ENCODE measurements at places on chromosomes 4 and X. TPM values are rescaled to one million over a fixed set of nuclear protein-coding genes. Genes with fewer than 3 reads are reported as not detected.

GRCh38 chr4:108941904-108942430, 179.1 kb upstream of the ETNPPL start:
- H3K27ac ChIP-seq, result no peak overlapping the region
- H3K36me3 ChIP-seq, result no peaks in the 10 kb centered on the region
- no peaks in the 10 kb centered on the region for H3K27me3 ChIP-seq
- H3K4me1 ChIP-seq, result no peaks in the 10 kb centered on the region

The HMGN5 gene
- 5.2 TPM for total RNA-seq

- H3K27me3 ChIP-seq, result no peaks in the 10 kb centered on the region
- H3K4me3 ChIP-seq, result no peak overlapping the region
- no peak overlapping the region for H3K27ac ChIP-seq
- DNase-seq, result no peak
Measured at GRCh38 chr4:95219109-95219508, 329.7 kb downstream of the UNC5C start.

The SSX2 gene
- total RNA-seq, result 0.39 TPM

- no peak for DNase-seq
- no peaks in the 10 kb centered on the region for H3K4me1 ChIP-seq
- H3K27ac ChIP-seq, result no peak overlapping the region
- no peaks in the 10 kb centered on the region for H3K27me3 ChIP-seq
Measured at GRCh38 chrX:70244881-70245280, 10.4 kb downstream of the AWAT1 start.

GRCh38 chrX:20594985-20595384, 328.3 kb upstream of the RPS6KA3 start:
- no peaks in the 10 kb centered on the region for H3K27me3 ChIP-seq
- peak; percentile 59 for DNase-seq
- H3K4me3 ChIP-seq, result no peak overlapping the region
- no peaks in the 10 kb centered on the region for H3K36me3 ChIP-seq
- no peaks in the 10 kb centered on the region for H3K4me1 ChIP-seq

DNA sequence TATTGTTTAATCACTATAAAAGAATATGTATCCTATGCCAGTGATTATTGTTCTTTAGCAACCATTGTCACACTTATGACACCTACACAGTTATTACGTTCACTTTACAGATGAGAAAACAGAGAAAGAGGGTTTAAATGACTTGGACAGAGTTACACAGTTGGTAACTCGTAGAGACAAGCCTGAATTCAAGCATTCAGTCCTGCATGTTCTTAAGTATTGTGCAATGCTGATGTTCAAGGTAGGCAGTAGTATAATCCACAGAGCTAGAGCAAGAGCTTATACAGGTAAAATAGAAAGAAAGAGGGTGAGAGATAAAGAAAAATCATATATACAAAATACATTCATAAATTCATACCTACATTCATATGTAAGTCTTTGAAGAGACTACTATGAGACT, 249.8 kb upstream of the ANXA10 start:
- DNase-seq, result no peak
- no peaks in the 10 kb centered on the region for H3K27me3 ChIP-seq
- H3K36me3 ChIP-seq, result no peaks in the 10 kb centered on the region
- H3K4me3 ChIP-seq, result no peak overlapping the region
- H3K27ac ChIP-seq, result no peak overlapping the region
- H3K4me1 ChIP-seq, result no peaks in the 10 kb centered on the region

DNA sequence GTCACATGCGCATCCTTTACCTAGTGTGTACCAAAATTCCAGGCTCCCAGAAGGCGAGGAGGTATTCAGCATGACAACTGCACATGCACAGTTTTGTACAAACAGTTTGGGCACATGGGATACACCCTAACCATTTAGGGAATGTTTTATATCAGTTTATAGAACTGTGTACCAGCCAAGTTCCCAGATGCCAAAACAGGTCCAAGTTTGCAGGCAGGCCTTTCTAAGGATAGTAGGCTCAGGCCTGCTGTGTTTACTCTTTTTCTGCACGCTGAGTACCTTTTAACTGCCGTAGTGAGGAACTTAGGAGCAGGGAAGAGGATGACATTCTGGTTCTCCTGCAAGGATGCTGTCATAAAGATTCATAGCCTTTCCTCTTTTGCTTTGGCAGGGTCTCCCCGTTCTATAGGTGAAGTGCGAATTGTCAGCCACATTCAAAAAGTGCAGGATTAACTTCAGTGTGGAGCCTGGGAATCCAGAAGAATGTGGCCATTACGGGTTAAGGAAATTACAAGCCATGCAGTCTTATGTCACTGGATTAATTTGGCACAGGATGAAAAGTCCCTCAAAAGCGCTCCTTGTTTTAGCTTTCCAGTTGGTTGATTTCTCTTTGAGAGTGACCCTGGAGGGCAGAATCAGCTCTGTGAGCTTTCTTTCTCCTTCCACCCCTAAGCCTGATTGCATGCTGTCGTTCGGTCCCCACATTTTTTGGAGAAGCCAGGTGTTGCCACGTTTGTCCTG, 259.8 kb downstream of the ARHGAP10 start:
- H3K36me3 ChIP-seq, result no peaks in the 10 kb centered on the region
- H3K4me1 ChIP-seq, result peaks cover 33% of the 10 kb centered on the region
- no peak for DNase-seq
- H3K27me3 ChIP-seq, result no peaks in the 10 kb centered on the region
- H3K4me3 ChIP-seq, result no peak overlapping the region

DNA sequence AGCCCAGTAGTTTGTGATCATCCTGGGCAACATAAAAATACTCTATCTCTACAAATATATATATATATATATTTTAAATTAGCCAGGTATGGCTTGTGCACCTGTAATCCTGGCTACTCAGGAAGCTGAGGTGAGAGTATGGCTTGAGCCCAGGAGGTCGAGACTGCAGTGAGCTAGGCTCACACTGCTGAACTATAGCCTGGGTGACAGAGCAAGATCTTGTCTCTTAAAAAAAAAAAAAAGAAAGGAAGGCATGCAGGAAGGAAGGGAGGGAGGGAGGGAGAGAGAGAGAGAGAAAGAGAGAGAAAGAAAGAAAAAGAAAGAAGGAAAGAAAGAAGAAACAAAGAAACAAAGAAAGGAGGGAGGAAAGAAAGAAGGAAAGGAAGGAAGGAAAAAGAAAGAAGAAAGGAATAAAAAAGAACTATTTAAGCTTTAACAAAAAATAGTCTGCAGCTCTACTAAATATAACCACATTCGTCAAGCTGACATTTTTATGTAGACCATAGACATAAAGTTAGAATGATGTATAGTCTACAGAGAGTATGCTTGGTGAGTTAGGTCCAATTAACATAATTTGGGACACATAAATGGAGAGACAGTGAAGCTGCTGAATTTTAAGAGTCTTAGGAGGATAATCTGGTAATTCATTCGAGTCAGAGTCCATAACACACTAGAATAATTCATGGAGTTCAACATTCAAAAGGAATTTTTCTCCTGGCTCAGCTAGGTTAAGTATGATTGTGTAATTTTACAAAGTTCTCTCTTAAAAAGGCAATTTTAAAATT, 111.9 kb downstream of the GLRA3 start:
- no peaks in the 10 kb centered on the region for H3K27me3 ChIP-seq
- no peaks in the 10 kb centered on the region for H3K36me3 ChIP-seq
- H3K4me1 ChIP-seq, result peaks cover 15% of the 10 kb centered on the region
- H3K4me3 ChIP-seq, result no peak overlapping the region

The SLC26A1 gene
- total RNA-seq, result 0.10 TPM

- peak overlapping the region; percentile 91 for H3K27ac ChIP-seq
- no peaks in the 10 kb centered on the region for H3K27me3 ChIP-seq
- H3K36me3 ChIP-seq, result no peaks in the 10 kb centered on the region
- H3K4me1 ChIP-seq, result peaks cover 86% of the 10 kb centered on the region
Measured at GRCh38 chr4:143355540-143356217, 19.0 kb downstream of the GAB1 start.

The FRAS1 gene
- 111 TPM for total RNA-seq

- DNase-seq, result peak; percentile 32
- no peak overlapping the region for H3K4me3 ChIP-seq
- no peak overlapping the region for H3K27ac ChIP-seq
- no peaks in the 10 kb centered on the region for H3K36me3 ChIP-seq
- no peaks in the 10 kb centered on the region for H3K4me1 ChIP-seq
Measured at GRCh38 chrX:104309169-104309568, 54.4 kb upstream of the ESX1 start.

The TMPRSS11B gene
- not detected for total RNA-seq

DNA sequence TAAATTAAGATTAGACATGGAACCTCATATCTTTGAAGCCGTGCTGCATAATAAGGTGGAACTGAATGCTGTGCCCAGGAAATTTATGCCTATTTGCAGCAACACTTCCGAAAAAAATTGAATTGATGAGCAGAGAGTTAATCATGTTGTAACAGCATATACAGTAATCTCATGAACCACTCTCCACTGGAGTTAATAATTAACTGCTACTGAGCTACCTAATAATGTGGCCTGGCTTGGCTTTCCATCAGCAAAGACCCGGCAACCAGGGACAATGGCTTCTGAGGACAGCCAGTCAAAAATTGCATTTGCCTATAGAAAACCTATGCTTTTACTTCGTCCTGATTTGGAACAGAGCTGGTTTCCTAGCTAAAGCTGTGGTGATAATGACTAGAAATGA, 63.8 kb upstream of the GATB start:
- H3K4me3 ChIP-seq, result no peak overlapping the region
- no peaks in the 10 kb centered on the region for H3K27me3 ChIP-seq
- H3K27ac ChIP-seq, result no peak overlapping the region
- H3K36me3 ChIP-seq, result no peaks in the 10 kb centered on the region
- no peak for DNase-seq

- no peaks in the 10 kb centered on the region for H3K4me1 ChIP-seq
- peaks cover 42% of the 10 kb centered on the region for H3K27me3 ChIP-seq
- DNase-seq, result peak; percentile 37
- H3K36me3 ChIP-seq, result no peaks in the 10 kb centered on the region
- no peak overlapping the region for H3K27ac ChIP-seq
Measured at GRCh38 chr4:36243355-36244256, 708 bp downstream of the ARAP2 start.

DNA sequence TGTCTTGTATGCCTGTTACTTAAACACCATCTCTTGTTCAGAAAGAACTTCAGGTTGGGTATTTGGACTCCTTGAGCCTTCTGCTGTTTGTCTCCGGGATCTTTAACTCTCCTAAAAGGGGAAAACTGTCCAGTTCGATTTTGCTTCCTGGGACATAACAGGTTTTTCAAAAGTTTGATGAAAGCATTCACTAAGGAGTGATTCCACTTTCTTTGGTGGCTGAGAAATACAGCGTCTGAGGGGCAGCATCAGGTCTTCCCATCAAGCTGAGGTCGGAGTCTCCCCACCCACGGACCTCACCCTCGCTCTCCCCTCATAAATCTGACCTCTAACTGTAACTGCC, 1.4 kb downstream of the AFAP1 start:
- H3K4me3 ChIP-seq, result peak overlapping the region; percentile 79
- peaks cover 33% of the 10 kb centered on the region for H3K4me1 ChIP-seq
- no peak overlapping the region for H3K27ac ChIP-seq
- no peaks in the 10 kb centered on the region for H3K36me3 ChIP-seq

- DNase-seq, result no peak
- peaks cover 7% of the 10 kb centered on the region for H3K4me1 ChIP-seq
- H3K4me3 ChIP-seq, result no peak overlapping the region
- no peaks in the 10 kb centered on the region for H3K36me3 ChIP-seq
- H3K27me3 ChIP-seq, result no peaks in the 10 kb centered on the region
Measured at GRCh38 chrX:2266445-2267349, 234.1 kb downstream of the DHRSX start.

The TAF7L gene
- total RNA-seq, result not detected

DNA sequence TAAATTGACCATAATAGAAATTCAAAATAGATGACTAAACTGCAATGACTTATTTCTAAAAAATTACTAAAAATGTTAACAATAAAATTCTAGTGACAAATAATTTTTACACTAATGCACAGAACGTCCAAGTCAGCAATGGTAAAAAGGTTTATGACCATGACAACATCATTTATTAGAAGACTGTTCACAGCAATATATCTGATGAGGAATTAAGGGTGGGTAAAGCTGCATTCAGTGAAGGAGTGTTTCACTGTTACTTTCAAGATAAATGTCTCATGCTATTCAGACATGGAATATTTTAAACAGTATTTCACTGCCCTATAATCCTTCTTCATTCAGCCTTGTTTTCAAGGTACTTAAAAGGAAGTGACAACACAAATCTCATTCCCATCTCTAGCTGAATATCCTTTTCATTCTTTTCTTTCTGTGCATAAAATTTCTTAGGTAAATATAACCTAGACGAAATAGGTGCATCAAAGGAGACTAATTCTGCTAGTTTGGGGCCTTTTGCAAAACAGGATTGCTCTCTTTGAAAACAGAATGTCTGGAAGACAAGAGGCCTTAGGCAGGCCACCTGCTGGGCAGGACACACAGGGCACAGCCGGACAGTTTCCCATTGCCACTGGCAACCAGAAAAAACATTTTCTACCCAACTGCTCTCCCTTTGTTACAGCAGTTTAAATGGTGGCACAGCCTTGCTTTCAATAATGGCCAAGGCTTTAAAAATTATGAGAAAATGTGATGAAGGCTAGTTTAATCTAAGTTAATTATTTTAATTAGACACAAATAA, 600.3 kb downstream of the SPRY1 start:
- no peaks in the 10 kb centered on the region for H3K27me3 ChIP-seq
- no peak overlapping the region for H3K27ac ChIP-seq
- peak; percentile 10 for DNase-seq
- H3K4me3 ChIP-seq, result no peak overlapping the region
- H3K4me1 ChIP-seq, result no peaks in the 10 kb centered on the region

The TCP11X2 gene
- total RNA-seq, result 1.6 TPM
